ENCODE measurements at places on chromosomes 11 and 22.

DNA sequence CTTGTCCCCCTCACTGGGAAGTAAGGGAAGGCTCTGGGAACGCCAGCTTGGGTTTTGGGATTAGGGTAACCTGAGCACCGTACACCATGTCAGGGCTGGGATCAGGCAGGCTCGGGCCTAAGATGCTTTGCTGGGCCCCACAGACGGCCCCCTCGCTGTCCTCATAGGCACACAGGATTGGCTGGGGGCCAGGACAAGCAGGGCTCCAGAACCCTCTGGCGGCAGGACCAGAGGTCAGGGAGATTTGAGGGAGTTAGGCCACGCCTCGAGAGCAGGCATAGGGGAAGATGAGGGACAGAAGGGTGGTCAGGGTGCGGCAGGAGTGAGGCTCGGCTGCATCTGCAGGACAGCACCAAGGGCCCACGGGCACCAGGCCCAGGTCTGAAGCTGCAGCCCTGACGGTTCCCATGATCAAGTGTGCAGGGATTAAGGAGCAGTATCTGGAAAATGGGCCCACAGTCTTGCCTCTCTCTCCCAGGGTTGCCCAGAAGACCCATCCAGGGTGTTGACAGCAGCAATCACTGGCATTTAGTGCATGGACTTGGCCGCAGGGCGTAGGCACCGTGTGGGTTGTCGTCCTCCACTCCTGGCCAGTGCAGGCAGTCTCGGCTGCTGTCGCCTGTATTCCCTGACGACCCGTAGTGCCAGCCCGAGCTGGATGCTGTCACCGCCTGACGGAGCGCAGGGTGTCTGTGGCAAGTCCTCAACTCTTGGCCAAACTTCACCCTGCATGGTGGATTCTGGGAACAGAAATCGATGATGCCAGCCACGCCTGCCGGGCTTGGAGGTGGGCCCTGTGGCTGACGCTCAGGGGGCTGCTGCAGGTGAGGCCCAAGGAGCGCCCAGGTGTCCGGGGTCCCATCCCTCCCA lies 15.7 kb upstream of the GNB1L start:
- no peak for DNase-seq

DNA sequence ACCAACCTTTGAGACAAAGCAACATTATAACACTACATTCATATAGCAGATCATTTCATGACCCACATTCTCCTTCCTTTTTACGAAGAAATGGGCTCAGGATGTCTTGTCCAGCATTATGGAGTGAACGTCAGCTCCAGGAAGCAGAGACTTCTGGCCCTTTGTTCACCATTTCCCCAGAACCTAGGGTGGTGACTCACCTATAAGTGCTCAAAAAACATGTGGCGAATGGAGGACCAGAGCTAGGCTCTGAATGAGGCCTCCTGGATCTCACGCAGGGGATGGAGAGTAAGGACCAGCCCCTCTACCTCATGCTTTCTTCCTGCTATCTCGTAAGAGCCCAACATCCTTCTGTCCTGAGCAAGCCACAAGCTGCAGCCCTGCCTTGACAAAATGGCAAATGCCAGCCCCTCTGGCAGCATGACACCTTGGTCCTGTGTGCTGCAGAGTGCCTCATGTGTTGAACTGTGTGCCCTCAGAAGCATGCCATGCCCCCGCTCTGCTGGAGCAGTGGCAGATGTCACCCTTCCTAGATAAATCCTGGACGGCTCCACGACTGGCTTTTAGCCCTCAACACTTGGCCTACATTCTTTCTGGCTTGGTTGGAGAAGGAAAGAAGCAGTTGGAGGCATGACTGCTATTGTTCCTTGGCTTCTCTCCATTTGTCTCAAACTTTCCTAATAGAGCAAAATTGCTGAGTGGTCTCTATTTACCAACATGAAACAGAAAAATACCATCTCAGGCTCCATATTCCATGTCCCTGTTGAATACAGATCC lies 6.5 kb upstream of the ST3GAL4 start:
- no peak for DNase-seq

- DNase-seq, result no peak
Observed at GRCh38 chr11:133249065-133249464, 283.2 kb downstream of the OPCML start.

DNA sequence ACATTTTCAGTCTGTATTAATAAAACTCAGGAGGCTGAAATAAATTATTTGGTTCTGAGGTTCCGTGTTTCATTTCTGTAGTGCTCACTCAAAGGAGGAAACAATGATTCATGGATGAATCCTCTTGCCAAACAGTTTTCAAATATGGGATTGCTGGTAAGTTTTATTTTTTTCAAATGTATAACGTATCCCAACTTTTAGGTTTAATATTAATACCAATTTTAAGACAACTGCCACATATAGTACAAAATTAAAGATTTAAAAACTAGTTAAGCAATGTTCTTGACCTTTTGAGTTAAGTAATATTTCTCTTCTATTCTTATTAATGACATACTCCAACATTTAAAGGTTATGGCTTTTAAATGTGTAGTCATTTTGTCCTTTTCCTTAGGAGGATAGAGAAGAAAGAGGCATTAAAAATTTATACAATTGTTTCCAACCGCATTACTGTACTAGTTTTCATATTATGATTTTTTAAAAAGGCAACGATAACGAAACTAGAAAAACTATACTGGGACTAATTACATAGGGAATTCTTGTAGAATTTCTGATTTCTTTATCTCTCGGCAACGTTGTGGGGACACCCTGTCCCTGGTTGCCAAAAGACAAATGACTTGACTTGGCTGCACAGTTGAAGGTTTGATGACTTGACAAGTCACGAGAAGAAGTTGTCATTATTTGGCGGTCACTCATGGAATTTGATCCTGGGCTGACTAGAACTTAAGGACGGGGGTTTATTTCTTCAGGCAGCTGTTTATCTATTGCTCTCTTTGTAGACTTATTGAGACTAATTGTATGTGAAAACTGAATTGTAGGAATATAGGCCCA lies 69.1 kb upstream of the ADSL start:
- no peak for DNase-seq

- DNase-seq, result no peak
Observed at GRCh38 chr11:9138612-9139579, 47.5 kb upstream of the SCUBE2 start.

DNA sequence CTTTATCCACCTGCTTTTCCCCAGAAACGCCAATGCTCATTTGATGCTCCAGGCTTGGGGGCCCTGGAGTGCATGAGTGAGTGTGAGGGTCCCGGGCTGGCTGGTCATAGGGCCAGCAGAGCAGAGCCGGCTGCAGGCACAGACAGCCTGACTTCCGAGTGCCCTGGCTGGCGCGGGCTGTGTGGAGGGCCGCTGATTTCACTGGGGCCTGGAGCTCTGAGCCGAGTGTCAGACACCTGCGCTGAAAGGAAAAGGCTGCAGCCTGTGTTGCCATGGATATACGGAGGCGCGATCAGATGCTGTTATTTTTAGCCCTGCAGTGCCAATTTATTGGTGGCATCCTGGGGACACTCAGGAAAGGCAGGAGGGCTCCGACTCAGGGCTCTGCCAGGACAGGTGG lies 87.6 kb downstream of the ST3GAL4 start:
- DNase-seq, result no peak

- no peak for DNase-seq
Observed at GRCh38 chr22:27628891-27629631, 172.5 kb downstream of the MN1 start.

DNA sequence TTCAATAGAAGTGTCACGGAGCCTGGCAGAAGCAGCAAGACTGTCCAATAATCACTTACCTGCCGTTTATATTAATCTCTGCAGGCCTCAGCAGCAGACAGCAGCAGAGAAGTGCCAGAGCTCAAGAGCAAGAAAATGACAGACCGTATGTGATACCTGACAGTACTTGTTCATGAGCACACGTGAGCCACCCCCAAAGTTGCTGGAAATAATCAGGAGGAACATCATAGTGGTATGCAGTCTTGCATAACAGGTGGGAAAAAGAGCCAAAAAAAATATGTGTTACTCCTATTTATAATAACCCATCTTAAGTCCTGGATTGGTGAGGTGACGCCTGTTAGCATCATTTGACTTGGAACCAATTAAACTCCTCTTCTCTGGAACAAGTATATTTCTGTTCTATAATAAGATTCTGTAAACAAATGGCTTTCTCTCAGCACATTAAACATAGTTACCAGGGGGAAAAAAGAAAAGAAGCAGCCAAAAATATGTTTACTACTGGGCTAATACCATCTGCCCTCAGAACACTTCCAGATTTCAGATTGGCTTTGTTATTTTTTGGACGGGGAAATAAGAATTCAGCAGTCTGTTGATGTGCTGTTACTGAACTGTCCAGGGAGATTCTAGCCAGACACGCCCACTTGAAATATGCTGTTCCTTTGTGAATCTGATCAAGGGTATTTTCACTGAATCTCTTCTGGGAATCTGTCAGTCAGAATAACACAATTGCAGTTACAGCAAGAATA lies 7.9 kb upstream of the SLN start:
- no peak for DNase-seq

DNA sequence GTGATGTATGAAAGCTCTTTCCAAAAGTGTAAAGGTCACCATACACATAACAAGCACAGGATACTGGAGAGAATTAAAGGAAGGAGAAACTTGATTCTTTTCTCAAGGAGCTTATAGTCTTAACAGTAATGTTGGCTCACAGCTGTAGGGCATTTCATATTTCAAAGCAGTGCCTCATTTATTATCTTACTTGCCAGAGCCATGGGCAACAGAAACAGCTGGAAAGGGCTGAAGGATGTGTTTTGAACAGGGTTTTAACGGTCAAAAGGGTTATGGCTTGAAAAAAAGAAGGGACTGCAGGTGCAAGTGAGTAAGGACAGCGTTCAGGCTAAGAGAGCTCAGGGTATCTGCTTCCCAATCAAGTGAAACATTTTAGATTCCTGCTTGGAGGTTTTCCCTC lies 2.7 kb upstream of the GRAMD1B start:
- DNase-seq, result no peak

GRCh38 chr11:119802670-119803069 lies 73.7 kb upstream of the NECTIN1 start:
- DNase-seq, result no peak

- DNase-seq, result no peak
Observed at GRCh38 chr11:73662445-73663157, 16.2 kb downstream of the PLEKHB1 start.
